GM10248 (cell line): ENCODE measurements at places on chromosomes 5 and 9.

GRCh38 chr5:162068936-162069335 lies 1.4 kb downstream of the GABRG2 start:
- no peak for DNase-seq

- DNase-seq = no peak
Measured at GRCh38 chr9:112873773-112874405, 16.8 kb downstream of the SLC46A2 start.

DNA sequence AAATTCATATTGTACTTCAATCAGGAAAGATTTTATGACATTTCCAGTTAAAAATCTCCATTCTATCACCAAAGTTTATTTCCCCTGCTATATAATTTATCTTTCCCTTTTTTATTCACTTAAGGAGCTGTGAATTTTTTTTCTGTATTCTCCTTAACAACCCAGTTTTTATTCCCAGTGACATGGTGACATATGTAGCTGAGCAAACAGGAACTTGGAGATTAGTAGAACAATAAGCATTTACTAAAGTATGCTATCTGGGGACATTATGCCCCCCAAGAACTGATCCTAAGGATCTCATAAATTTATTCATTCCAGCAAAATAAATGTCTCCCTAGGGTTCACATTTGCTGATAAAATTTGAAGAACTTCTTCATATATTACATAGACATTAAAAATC lies 1044.0 kb upstream of the CDH6 start:
- DNase-seq = no peak

- DNase-seq = no peak
Measured at GRCh38 chr5:59816654-59817300, 76.7 kb downstream of the PDE4D start.

DNA sequence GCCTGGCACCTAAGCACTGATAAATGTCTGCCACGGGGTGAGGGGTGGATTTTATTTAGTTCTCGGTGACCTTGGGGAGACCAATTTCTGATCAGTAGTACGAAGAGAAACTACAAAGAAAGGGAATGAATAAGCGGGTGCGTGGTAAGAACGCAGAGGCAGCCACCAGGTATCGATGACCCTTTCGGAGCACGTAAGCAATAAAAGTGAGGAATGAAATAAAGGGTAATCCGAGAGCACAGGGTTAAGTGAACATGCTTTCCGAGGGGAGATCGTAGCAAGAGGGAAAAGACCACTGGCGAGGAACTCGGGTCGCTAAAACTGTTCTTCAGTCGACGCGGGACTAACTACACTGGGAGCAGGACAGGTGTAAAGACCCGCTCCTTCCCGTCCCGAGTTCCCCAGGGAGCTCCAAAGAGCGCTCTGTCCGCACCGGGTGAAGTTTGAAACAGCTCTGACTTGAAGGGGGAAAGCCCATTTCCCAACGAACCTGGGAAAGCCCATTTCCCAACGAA lies 1.1 kb downstream of the ELOVL7 start:
- no peak for DNase-seq

DNA sequence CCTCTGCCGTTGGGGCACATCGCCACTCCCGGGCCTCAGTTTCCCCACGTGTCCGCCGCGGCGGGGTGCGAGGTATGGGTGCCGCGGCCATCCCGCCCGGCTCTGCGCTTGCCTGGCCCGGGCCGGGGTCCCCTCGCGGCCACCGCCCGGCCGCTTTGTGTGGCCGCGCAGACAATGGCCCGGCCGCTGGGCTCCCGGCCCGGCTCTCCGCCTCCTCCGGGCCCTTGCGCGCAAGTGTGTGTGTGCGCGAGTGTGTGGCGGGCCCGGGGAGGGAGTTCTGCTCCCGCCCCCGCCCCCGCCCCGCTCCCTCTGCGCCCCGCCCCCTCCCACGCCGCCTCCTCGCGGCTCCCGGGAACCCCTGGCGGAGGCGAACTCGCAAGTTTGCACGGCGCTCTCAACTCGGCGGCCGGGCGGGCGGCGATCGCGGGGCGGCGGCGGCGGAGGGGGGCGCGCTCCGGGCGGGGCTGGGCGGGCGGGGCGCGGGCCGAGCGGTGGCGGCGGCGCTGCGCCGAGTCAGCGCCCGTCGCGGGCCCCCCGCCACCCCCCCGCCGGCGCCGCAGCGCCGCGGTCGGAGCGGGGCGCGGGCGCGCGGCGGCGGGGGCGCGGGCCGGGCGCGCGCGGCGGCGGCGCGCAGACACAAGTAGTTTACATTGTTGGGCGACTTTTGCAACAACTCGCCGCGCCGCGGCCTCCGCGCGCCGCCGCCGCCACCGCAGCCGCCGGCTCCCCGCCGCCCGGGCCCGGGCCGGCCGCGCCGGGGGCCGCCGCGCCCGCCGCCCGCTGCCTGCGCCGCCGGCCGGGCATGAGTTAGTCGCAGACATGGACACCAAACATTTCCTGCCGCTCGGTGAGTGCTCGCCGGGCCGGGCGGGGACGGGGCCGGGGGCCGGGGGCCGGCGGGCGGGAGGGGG lies at the start of gene RXRA:
RXRA (plus strand) TSS at position 643 of the 911 bp plus-strand sequence; CDS start at position 820, 177 bp downstream.
- peak; percentile 76 for DNase-seq

- no peak for DNase-seq
Measured at GRCh38 chr9:91053824-91054223, 252.2 kb downstream of the SYK start.

- DNase-seq = no peak
Measured at GRCh38 chr9:108142504-108143201, 653.1 kb upstream of the KLF4 start.

- no peak for DNase-seq
Measured at GRCh38 chr9:250039-250438, 35.4 kb downstream of the DOCK8 start.

GRCh38 chr9:93188426-93189368 lies 4.8 kb downstream of the WNK2 start:
- DNase-seq = no peak

- DNase-seq = no peak
Measured at GRCh38 chr9:131942146-131942720, 137.4 kb downstream of the MED27 start.
